CD8-positive, alpha-beta T cell (primary cell): ENCODE measurements at places on chromosomes 5 and 9.

- DNase-seq: no peak
Observed at GRCh38 chr5:108884736-108885135, 137.0 kb downstream of the FER start.

DNA sequence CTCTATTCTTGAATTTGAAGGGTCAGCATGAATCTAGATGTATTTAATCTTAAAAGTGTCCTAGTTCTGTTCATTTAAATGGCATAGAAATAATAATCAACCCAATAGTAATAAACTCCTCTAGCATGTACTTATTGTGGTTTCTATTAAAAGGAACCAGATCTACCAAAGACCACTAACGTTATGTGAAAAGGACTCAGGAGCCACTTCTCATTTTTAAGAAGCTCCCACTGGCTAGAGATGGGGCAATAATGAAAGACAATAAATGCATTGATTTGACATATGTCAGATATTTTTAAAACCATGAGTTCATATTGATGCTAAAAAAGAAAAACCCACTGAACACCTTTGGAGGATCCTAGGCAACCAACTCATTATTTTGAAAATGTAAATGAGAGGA, 191.9 kb downstream of the ATP10B start:
- DNase-seq: no peak

- no peak for DNase-seq
Observed at GRCh38 chr5:82931110-82931509, 146.1 kb downstream of the TMEM167A start.

DNA sequence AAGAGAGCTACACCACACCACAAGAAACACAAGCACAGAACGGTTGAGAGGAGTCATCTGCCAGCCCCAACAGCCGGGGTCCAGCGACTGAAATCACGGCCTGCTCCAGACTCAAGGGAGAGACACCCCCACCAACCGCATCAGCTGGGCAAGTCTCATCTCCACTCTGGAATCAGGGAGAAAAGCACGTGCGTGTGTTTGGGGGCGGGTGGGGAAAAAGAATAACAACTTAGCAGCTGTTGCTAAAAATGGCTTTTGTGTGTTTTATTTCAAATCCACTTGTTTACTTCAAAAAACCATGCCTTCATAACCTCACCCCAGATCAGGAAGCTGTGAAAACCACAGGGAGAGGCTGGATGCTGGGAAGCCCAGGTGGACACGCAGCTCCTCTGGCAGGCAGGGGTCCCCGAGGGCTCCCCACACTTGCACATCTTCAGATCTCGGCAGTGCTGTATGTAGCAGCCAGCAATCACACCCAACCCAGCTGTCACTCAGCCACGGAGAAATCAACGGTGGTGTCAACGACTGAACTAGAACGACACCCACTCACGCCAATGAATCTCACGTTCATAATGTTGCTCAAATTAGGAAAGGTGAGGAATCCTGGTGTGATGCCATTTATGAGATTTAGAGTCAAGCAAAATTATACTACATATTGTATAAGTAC, 19.0 kb downstream of the PNPLA7 start:
- no peak for DNase-seq

DNA sequence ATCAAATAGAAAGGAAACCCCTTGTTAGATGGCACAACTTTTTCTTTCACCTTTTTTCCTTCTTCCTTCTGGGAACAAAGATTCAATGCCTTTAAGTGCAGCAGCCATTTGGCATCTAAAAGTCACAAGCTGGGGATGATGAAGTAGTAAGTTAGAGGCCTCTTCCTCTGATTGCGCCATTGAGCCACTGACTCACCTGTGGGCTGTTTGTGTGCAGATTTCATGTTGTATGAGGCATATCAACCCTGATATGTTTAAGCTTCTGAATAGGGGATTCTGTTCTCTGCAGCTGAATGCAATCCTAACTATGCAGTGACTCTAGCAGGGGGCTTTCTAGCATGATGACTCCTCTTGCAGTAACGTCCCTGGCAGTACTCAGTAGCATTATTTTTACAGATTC, 599.9 kb downstream of the CSNK1G3 start:
- DNase-seq: no peak

DNA sequence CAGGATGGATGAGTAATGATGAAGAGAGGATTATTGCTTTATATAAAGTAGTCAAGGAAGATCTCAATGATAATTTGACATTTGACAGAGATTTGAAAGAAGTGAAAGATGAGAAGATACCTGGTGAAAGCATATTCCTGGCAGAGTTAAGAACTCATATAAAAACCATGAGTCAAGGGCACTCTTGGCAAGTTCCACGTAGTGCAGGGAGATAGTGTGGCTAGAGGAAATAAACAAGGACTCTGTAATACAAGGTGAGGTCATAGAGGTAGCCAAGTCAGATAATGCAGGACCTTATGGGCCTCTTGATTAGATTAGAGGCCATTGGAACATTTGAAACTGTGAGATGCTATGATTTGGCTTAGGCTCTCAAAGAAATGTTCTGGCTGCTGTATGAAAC, 72.3 kb downstream of the HCN1 start:
- no peak for DNase-seq

- no peak for DNase-seq
Observed at GRCh38 chr5:84696651-84697050, 312.0 kb upstream of the EDIL3 start.
